ENCODE measurements at places on chromosomes 5 and 9. TPM values are rescaled to one million over a fixed set of nuclear protein-coding genes. Genes with fewer than 3 reads are reported as not detected.
A peak's percentile ranks its signal among the peaks of the same experiment; 100 is the strongest.

Gene CDH18
- 0.66 TPM for total RNA-seq

Gene SYNPO
- total RNA-seq: 3.0 TPM

Gene DMRT3
- not detected for total RNA-seq

Gene PLCXD3
- total RNA-seq: not detected

Gene SLC35A4
- 34.4 TPM for total RNA-seq

Gene IL13
- not detected for total RNA-seq

Gene HRCT1
- not detected for total RNA-seq

DNA sequence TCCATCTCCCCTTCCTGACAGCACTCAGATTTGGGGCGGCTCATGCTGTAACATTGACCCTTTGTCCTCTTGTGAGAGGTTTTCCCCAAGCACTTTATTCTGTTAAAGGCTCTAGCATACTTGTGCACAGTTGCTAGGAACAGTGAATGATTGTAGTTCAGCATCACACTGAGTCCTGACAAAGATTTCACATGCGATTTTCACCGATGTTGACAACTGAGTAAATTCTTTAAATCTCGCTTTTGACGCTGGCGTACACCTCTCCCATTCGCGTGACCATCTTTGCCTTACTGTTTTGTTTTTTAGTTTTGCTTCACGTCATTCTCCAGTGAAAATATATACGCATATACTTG lies 780 bp downstream of the CDC37L1 start:
- peaks cover 24% of the 10 kb centered on the region for H3K4me1 ChIP-seq
- no peaks in the 10 kb centered on the region for H3K36me3 ChIP-seq

GRCh38 chr5:61638476-61638875 lies 306.4 kb downstream of the ZSWIM6 start:
- H3K4me1 ChIP-seq: peaks cover 10% of the 10 kb centered on the region
- no peaks in the 10 kb centered on the region for H3K27me3 ChIP-seq
- no peak overlapping the region for H3K27ac ChIP-seq
- H3K36me3 ChIP-seq: no peaks in the 10 kb centered on the region

DNA sequence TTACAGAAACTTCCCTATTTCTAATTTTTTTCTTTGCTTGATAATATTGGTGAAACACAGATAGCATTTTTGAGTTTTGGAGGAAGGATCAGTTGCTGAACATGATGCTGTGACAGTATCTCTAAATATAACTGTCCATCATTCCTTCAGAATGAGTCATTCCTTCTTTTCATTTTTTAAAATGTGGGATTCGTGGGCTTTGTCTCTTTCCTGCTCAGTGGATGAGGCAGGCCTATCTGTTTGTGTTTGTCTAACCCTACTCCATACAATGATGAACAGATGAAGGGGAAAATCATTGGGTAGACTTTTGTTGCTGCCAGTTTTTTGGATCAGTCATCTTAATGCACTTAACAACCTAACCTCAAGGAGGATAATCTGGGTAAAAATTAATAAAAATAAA lies 15.7 kb upstream of the OR13C8 start:
- no peaks in the 10 kb centered on the region for H3K36me3 ChIP-seq
- H3K27me3 ChIP-seq: no peaks in the 10 kb centered on the region
- H3K4me3 ChIP-seq: no peak overlapping the region

DNA sequence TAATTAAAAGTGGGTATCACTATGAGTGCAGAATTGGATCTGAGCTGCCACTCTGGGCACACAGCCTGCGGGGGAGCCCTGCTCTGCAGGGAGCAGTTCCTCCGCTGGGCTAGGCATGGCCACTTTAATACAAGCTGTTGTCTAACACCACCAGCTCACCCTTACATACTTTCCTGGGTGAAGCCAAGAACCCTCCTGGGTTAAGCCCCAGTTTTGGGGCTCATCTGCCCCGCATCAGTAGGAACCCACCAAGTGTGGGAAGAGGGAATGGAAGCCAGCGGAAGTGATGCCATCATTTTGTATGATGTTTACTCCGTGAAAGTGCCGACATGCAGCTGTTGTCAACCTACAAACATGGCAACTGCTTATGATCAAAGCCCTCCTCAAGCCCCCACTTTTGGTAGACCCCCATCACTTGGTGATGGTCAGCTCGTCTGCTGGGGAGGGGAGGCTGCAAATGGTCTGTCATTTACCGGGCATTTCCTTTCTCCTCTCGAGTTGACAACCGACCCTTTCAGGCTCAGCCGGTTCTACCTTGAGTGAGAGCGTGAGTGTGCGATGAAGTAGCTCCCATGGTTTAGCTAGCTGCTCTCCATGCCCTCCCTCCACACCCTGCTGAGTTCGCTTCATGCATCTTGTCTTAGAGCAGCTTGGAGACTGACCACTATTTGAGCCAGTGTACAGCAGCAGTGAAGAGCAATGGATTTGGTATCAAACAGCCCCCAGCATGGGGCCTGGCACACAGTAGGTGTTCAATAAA lies 95.3 kb upstream of the IER5L start:
- H3K27me3 ChIP-seq: no peaks in the 10 kb centered on the region
- no peak for DNase-seq
- peaks cover 19% of the 10 kb centered on the region for H3K4me1 ChIP-seq
- no peak overlapping the region for H3K4me3 ChIP-seq
- no peak overlapping the region for H3K27ac ChIP-seq

- DNase-seq: no peak
- H3K4me3 ChIP-seq: no peak overlapping the region
- H3K36me3 ChIP-seq: no peaks in the 10 kb centered on the region
- no peaks in the 10 kb centered on the region for H3K27me3 ChIP-seq
These were observed 10.3 kb downstream of the RUSC2 start for GRCh38 chr9:35500130-35500748.

GRCh38 chr5:41751867-41752266 lies 118.4 kb downstream of the OXCT1 start:
- 0 out of 2 replicates have a peak, but pooled peaks cover 11% of the 10 kb centered on the region for H3K4me1 ChIP-seq
- no peak for DNase-seq
- H3K4me3 ChIP-seq: no peak overlapping the region
- no peaks in the 10 kb centered on the region for H3K36me3 ChIP-seq

DNA sequence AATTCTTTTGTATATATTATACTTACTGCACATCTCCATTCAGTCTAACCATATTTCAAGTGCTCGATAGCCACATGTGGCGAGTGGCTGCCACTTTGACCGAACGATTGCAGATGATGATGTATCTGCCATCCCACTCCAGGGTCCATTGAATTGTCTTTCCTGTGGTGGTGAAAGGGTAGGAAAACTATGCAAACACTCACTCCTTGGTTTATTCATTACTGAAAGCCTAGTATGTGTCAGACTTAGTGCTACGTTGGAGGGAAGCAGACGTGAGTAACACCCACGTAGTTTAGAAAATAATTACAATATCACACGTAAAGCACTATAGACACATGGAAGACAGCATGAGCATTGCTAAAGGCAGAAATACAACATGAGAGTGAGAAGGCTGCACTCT lies 353.7 kb downstream of the CSNK1G3 start:
- H3K4me1 ChIP-seq: no peaks in the 10 kb centered on the region
- DNase-seq: no peak
- H3K27me3 ChIP-seq: no peaks in the 10 kb centered on the region
- H3K4me3 ChIP-seq: no peak overlapping the region

DNA sequence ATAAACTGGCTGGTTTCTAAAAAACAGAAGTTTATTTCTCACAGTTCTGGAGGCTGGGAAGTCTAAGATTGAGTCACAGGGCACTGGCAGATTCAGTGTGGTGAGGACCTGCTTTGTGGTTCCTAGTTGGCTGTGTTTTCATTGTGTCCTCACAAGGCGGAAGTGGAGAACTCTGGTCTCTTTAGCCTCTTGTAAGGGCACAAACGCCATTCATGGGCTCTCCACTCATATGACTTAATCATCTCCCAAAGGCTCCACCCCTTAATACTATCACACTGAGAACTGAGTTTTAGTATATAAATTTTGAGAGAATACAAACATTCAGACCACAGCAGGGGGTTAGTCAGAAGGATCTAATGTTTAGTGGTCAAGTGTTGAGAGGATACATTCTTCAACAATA lies 208.2 kb downstream of the SEC61B start:
- no peak overlapping the region for H3K27ac ChIP-seq
- no peaks in the 10 kb centered on the region for H3K27me3 ChIP-seq
- no peak overlapping the region for H3K4me3 ChIP-seq

GRCh38 chr5:172753101-172753500 lies 17.9 kb downstream of the DUSP1 start:
- no peak for DNase-seq
- H3K36me3 ChIP-seq: no peaks in the 10 kb centered on the region
- H3K27me3 ChIP-seq: peaks cover 13% of the 10 kb centered on the region
- H3K4me3 ChIP-seq: no peak overlapping the region

- H3K4me3 ChIP-seq: peak overlapping the region; percentile 70
- peak; percentile 22 for DNase-seq
- H3K36me3 ChIP-seq: no peaks in the 10 kb centered on the region
- H3K4me1 ChIP-seq: peaks cover 10% of the 10 kb centered on the region
- H3K27me3 ChIP-seq: no peaks in the 10 kb centered on the region
- H3K27ac ChIP-seq: 0 out of 2 replicates have a peak overlapping the region, but pooled peaks have one; percentile 33
These were observed 599 bp upstream of the MOCS2 start for GRCh38 chr5:53110156-53110555.

Measured in GM23338 (cell line).